ENCODE measurements at places on chromosomes 3 and 15.

- DNase-seq, result no peak
Measured at GRCh38 chr3:77536038-77536775, 496.3 kb downstream of the ROBO2 start.

GRCh38 chr3:23952646-23953045, 7.6 kb downstream of the NR1D2 start:
- no peak for DNase-seq

- no peak for DNase-seq
Measured at GRCh38 chr3:146130881-146131371, 30.1 kb downstream of the PLOD2 start.

- DNase-seq, result peak; percentile 49
Measured at GRCh38 chr3:108305484-108306172, 9.3 kb downstream of the HHLA2 start.

DNA sequence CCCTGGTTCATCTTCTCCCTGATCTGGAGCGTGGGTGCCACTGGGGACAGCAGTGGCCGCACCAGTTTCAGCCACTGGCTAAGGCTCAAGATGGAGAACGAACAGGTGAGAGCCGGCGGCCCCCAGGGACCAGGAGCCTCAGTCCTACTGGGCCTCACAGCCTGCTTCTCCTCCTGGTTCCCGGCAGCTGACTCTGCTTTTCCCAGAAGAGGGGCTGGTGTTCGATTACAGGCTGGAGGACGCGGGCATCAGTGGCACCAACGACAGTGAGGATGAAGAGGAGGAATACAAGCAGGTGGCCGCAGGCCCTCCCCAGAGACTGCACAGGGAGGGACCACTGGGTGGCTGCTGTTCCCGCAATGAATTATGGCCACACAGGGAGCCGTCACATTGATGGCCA, 54.4 kb downstream of the DNAH1 start:
- no peak for DNase-seq

- DNase-seq, result no peak
Measured at GRCh38 chr3:174120997-174121396, 723.5 kb downstream of the NLGN1 start.

GRCh38 chr15:83869341-83869740, 215.4 kb downstream of the ADAMTSL3 start:
- DNase-seq, result no peak

DNA sequence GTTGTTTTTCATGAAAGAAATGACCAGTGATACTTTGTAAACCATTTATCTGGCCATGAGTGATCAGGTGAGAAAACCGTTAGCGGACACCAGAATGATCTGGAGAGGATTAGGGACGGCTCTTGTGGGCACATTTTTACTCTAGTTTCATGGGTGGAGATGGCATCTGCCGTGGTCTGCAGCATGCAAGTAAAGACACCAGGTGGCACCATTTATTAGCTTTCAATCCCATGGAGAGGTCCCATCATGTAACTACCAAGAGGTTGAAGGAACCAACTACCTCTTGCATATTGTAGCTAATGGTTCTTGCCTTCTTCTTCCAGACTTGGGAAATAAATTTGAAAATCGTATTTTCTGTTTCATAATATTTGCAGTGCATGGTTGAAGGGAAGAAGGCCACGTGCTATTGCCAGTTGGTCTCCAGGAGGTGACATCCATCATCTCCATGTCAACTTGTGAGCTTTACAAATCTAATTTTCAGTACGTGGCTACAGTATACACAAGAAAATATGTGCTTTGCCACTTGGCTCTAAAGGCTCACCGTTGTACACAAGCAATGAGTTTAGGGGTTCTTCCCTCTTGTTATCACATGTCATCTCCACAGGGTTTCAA, 1.5 kb upstream of the MAPKBP1 start:
- peak; percentile 83 for DNase-seq

DNA sequence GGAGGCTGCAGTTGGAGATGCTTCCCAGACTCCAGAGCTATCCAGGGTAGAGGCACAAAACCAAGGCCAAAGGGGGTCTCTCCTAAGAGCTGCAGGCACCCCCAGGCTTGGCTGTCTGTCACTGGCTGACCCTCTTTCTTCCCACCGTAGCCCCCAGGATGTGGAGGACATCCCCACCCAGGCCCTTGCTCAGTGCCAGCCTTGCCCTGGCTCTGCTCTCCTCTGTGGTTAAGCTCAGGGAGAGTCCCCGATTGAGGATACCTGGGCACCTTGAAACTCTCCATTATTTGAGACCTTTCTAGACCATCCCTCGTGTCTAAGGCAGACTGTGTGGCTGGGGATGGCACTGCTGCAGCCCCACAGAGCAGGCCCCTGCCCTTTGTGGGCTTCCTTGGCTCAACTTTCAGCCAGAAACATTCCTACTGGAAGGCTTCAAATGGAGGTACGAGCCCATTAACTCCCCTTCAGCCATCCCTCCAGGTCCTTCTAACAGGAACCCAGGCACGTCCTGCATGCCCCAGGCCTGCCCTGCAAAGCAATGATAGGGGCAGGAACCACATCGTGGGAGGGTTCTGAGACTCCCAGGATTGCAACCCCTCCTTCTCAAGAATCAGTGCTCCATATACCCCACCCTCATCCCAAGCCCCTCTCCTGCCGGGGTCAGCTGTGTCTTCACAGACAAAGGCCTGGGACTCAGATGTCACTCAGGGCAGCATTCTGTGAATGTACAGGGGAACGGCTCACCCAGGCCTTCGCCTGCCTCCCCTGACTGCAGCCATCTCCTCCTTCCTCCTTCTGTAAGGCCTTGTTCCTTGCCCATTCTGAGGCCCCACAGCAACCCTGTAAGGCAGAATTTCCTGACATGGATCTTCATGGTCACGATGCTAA, 102.9 kb upstream of the ABHD17C start:
- no peak for DNase-seq

DNA sequence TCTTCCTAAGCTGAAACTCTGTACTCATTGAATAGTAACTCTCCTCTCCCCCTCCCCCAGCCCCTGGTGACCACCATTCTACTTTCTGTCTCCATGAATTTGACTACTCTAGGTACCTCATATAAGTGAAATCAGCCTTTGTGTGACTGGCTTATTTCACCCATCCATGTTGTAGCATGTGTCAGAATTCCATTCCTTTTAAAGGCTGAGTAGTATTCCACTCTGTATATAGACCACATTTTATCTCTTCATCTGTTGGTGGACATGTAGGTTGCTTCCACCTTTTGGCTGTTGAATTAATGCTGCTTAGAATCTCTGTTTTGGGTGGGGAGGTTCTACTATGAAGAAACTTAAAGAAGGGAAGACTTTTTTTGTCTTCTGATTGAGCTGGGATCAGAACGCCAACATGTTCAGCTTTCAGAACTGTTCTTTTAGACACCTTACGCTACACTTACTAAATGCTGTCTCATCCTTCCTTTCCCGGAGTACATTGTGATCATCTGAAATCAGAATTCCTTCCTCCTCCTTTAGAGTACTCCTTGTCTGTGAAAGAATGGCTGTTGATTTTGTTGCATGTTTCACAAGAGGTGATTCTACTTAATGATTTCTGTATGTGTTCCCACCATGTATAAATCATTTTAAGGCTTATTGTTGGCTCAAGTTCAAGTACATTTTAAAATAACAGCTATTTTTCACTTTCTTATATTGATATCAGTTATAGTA, 50.3 kb downstream of the MRPS25 start:
- no peak for DNase-seq

DNA sequence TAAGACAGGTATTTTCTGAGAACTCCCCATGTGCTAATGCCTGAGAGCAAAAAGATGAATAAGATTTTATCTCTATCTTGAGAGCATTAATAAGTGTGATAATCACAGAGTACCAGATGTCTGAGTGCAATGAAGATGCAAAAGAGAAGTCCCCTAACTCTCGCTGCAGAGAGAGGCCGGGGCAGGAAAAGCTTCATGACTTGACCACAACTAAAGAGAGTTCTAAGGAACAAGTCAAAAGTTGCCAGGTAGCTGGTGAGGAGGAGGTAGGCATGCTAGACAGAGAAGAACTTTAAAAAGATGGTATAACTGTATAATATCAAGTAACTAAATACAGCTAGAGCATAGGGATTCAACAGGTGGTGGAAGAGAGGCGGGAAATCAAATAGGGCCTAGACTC, 28.8 kb downstream of the MTMR10 start:
- no peak for DNase-seq

DNA sequence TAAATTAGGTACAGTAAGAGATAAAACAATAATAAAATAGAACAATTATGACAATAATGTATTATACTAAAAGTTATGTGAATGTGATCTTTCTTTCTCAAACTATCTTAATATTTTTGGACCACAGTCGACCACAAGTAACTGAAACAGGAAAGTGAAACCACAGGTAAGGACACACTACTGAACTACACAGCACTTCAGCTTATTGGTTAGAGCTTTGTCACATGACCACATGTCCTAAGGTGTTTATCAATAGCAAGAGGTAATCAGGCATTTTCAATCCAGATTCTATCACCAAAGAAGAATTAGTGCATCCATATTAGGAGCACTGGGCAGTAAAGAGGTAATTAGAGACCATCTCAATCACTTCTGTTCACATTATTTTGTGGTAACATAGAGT, 392.8 kb downstream of the RSL24D1 start:
- no peak for DNase-seq
